Activated naive CD4-positive, alpha-beta T cell treated with anti-CD3 and anti-CD28 coated beads, Interleukin-2, amount 10 ng/mL, durations not matched to agents 5 hours and 36 hours (primary cell): ENCODE measurements at places on chromosomes 7 and 10. TPM values are rescaled to one million over a fixed set of nuclear protein-coding genes. Genes with fewer than 3 reads are reported as not detected.

ENTPD1 gene
- total RNA-seq: 1.4 TPM

CABCOCO1 gene
- total RNA-seq: not detected

TSPAN12 gene
- not detected for total RNA-seq

RAMP3 gene
- not detected for total RNA-seq

ASAH2 gene
- total RNA-seq: 1.6 TPM
